ENCODE measurements at places on chromosomes 6 and 20.

- DNase-seq = no peak
These were observed 3.2 kb downstream of the EDN1 start for GRCh38 chr6:12293235-12293930.

GRCh38 chr20:926670-927069 is 10.5 kb upstream of the ANGPT4 start:
- DNase-seq = no peak

- DNase-seq = no peak
These were observed 42.7 kb downstream of the TRPC4AP start for GRCh38 chr20:35049776-35050352.

DNA sequence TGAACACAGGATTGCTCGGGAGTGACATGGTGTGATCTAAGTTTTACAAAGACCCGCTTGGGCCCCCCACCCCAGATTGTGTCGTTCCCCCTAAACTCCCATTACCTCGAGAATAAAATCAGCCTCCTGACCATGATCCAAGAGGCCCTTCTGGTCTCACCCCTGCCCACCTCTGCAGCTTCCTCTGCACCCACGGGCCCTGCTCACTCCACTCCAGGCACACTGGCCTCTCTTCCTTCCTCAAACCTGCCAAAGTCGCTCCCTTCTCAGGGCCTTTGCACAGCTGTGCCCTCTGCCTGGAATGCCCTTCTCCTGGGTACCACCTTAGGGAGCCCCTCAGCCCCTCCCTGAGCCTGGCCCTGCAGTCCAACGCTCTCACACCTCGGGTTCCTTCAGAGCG is 17.9 kb downstream of the TGM2 start:
- DNase-seq = no peak

DNA sequence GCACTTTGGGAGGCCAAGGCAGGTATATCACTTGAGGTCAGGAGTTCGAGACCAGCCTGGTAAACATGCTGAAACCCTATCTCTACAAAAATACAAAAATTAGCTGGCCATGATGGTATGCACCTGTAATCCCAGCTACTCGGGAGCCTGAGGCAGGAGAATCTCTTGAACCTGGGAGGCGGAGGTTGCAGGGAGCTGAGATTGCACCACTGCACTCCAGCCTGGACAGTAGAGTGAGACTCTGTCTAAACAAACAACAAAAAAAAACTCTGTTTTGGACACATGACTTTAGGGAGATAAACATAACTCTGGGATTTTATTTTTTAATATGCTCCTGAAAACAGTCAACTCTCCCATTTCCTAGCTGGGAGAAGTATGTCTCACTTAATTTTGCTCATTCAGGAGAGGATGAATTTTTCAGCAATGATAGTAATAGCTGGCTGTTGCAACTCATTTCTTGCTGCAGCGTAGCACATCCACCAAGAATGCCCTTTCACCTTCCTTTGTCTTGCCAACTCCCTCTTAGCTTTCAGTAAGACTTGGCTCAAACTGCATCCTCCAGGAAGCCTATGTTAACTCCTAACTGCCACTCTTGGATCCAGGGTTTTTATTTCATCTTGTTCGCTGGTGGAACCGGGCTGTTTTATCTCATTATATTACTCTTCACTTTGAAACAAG is 24.3 kb downstream of the TOP1 start:
- DNase-seq = no peak

GRCh38 chr20:21234806-21235483 is 68.2 kb upstream of the XRN2 start:
- DNase-seq = no peak

- DNase-seq = no peak
These were observed 93.7 kb downstream of the PLG start for GRCh38 chr6:160795721-160796120.

GRCh38 chr6:45587229-45588060 is 209.7 kb upstream of the SUPT3H start:
- DNase-seq = no peak

DNA sequence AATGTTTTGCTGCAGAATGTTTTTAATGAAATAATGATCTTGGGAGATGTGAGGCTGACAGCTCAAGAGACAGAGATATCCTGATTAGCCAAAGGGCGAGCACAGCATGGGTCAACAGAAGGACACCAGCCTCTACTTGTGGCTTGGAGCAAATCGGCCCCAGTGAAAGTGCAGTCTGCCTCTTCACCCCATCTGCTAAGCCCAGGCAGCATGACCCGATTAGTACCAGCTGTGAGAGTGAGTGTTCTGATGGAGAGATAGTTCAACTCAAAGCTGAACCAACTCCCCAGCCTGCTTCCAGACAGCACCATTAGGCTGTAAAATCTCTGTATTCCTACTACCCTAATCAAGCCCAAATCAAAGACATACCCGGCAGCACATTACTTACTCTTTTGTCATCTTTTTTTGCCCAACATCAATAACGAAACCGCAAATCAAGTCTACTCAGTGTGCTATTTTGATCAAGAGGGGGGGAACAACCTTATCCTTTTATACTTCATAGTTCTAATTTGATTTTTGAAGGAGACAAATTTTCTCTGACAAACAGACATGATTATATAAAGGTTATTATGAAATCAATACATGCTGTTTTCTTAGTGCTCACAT is 514.1 kb upstream of the NRSN1 start:
- DNase-seq = no peak

DNA sequence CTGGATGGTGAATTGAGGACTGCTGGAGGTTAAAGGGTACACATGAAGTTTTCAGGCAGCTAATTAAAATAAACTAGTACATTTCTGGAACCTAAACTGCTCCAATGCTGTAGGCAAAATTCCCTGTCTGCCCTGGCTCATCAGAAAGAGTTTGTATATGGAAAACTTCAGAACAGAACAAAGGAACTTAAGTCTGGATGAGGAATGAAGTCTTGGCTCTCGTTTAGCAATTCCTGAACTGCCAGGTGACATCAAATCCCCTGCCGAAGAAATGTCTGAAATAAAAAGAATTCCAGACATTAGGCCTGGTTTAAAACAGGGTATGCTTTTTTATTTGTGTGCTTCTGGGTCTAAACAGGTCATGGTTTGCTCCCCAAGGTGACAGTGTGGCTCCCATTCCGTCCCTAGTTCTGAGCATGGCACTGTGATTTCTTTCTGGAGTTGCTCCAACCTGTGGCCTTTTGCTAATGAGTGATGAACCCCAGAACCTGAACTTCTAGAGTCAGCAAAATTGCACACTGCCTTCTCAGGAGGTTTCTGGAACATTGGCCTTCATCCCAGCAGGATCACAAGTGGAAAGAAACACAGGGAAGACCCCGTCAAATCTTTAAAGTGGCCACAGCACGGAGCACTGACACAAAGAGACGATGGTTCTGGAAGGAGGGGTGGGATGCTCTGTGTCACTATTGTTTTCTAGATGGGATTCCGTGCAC is 129.4 kb upstream of the NAA20 start:
- DNase-seq = no peak

- no peak for DNase-seq
These were observed 18.4 kb downstream of the STX16 start for GRCh38 chr20:58669287-58670006.

DNA sequence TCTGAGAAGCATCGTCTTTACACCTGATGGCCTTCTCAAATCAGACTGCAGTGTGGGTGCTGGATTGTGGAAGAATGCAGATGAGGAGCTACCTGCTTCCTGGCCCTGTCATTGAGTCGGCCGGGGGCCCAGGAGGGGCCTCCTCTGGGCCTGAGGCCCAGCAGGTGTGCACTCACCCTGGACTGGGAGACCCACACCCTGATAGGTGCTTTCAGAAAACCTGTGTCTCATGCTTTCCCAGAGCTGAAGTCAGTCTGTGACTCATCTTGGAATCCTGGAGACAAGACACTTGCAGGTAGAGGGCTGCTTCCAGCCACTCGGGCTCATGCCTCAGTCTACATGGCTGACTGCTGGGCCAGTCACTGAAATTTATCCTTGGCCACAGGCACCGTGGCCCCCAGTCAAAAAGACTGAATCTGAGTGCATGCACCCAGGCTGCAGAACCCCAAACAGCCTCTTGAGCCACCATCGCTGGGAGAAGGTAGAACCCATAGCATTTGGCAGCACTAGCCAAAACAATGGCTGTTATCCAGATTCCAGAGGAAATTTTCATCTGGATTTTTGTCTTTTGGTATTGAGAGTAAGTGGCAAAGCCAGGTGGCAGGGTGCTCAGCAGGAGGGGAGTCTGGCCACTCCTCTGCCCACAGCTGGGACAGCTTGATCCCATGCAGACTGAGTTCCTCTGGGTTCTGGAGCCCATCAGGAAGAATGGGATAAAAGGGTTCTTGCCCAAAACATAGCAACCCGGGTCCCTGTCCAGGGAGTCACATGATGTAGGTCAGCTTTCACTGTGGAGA is 182.0 kb upstream of the CST7 start:
- no peak for DNase-seq

DNA sequence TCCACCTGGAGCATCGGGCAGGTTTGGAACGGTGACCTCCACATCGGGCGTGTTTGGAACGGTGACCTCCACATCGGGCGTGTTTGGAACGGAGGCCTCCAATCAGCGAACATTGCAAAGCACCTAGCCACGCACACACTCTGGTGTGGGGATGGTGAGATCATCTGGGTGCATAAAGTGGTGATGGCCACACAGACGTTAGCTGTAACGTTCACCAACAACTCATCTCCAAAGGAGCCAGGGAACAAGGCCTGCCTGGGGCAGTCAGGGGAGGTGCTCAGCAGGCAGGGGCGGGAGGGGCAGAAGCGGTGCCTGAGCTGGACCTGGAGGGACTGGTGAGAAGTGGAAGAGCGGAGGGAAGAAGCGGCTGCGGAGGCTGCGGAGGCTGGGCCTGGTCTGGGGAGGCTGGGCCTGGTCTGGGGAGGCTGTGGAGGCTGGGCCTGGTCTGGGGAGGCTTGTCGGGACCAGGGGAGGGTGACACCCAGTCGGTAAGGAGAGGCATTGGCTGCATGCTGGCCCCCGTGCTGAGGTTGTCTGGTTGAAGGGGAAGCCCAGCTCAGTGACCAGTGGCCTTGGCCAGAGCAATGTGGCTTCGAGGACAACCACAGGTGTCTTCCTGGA is 89.9 kb downstream of the PSMB1 start:
- no peak for DNase-seq

- DNase-seq = no peak
These were observed 65.7 kb upstream of the EEF1A1 start for GRCh38 chr6:73586416-73586974.

DNA sequence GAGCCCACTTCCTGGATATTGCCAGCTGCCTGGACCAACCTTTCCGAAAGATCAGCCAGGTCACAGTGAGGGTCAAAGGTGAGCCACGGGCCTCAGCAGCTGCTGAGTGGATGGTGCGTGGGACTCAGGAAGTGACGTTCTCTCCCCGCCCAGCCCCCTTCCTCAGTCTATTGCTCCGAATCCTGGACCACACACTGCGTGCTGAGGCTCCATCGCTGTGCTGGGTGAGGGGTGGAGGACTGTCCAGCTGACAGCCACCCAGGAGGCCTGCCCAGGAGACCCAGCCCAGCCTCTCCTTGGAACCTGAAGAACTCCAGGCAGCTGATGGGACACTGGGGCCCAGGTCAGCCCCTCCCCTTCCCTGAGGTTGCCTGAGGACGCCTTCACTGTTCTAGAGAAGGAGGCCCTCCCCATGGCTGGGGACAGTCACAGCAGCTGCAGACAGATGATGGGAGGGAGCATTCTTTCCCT is 94.4 kb upstream of the CD93 start:
- DNase-seq = no peak

GRCh38 chr6:51108563-51109234 is 290.0 kb downstream of the TFAP2B start:
- DNase-seq = no peak

GRCh38 chr20:40370800-40371199 is 318.2 kb downstream of the MAFB start:
- no peak for DNase-seq

DNA sequence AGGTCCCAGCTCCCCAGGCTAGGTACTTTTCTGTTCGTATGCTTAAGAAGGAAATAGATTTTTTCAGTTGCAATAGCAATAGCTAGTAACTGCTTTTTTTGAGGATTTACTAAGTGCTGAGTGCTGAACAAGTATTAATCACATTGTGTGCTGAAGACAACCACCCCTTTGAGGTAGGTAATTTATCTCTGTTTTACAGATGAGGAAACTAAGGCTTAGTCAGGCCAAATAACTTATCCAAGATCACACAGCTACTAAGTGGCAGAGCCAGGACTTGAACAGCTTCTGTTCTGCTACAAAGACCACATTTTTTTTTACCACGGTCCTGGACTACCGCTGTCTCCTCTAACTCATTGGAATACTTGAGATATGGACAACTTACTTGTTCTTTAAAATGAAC is 39.8 kb downstream of the LRRN4 start:
- DNase-seq = no peak

GRCh38 chr6:1175877-1176276 is 136.0 kb upstream of the FOXQ1 start:
- no peak for DNase-seq

DNA sequence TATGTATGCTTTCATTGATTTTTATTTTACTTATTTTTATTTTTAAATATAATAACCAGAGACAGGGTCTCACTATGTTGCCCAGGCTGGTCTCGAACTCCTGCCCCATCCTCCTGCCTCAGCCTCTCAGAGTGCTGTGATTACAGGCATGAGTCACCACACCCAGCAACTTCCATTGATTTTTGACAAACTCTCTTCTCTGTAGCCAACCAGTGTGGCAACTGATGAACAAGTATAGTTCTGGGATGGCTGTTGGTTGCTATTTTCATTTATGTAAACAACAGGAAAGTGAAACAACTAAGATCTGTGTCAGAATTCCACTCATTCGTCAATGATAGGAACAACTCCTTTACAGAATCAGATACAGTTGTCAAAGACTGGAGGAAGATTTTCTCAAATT is 356.7 kb upstream of the JARID2 start:
- no peak for DNase-seq

- DNase-seq = no peak
These were observed 70.8 kb upstream of the CD93 start for GRCh38 chr20:23156842-23157423.

- DNase-seq = no peak
These were observed 7.5 kb upstream of the RPP40 start for GRCh38 chr6:5011346-5011745.

- DNase-seq = no peak
These were observed 98.2 kb downstream of the CAP2 start for GRCh38 chr6:17491416-17492142.

GRCh38 chr6:104940238-104940892 is 16.5 kb upstream of the LIN28B start:
- no peak for DNase-seq

- DNase-seq = no peak
These were observed 121.0 kb downstream of the MRPL14 start for GRCh38 chr6:44006123-44006871.

DNA sequence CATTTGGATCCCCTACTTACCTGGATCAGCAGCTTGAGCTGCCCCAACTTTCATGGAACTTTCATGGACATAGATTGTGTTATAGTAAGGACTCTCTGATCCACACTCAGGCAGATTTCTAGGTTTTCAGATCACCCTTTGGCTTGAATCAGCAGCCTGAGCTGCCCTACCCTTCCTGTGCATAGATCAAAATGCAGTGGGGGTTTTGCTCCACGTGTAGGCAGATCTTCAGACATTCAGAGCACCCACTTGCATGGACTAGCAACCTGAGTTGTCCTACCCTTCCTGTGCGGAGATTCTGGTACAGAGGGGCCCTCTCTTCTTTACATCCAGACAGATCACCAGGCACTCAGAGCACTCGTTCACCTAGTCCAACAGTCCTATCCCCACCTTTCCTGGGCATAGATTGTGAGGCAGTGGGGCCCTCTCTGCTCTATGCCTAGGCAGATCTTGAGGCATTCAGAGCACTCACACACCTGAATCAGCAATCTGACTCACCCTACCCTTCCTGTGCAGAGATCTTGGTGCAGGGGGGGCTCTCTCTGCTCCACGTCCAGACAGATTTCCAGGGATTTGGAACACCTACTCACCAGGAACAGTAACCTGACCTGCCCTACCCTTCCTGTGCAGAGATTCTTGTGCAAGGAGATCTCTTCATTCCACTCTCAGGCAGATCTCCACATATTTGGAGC is 705.2 kb upstream of the NRSN1 start:
- DNase-seq = no peak
